ENCODE measurements at places on chromosomes 3 and 15.

DNA sequence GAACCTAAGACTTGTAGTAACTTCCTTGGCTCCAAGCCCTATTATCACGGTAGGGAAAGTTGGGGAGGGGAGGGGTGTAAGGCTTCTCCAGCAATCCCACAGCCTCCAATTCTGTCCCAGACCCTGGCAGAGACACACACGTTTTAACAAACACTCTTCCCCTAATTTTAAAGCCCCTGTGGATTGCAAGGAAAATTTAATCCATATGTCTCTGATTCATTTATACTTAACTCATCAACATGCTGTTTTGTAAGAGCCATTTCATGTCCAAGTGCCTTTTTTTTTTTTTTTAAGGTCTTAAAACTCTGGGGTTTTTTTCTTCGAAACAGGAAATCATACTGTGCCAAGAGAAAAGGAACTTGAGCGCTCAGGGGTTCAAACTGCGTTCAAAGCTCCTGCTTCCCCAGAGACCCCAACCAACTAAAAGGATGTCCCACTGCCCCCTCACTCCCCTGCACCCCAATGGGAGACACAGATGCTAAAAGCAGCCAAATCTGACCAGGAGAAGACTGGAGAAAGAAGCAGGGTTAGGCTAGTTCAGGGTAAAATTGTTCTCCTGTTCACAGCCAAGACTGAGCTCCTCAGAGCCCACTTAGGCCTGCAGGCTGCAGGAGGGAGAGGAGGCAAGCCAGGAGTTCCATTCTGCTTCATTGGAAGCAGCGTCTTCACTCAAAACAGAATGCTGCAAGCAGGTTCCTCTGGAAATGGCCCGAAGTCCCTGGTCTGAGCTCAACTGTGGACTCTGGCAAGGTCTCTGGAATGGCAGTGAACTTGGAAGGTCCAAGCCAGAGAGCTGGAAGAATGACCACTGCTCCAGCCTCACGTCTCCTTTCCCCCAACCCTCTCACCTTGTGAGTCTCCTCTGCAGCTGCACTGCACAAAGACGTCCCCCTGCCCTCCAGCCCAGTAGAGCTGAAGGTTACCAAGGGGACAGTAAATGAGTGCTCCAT lies 172.5 kb downstream of the NTRK3 start:
- DNase-seq, result peak; percentile 64

DNA sequence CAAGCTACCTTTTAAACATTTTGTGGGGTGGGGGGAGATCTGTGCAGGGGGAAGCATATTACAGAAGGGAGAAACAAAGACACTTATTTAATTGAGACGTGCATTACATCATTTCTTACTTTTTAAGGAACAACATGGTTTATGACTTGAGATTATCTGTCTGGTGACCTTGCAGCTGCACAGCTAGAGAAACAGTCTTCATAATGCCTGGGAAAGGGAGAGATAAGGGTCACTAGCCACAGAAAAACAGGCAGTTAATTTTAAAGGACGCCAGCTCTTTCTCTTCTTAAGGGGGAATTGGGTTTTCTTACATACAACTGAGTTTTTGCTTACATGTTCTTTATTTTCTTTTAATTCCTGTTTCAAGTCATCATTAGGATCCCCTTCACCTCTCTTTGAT lies 147.9 kb downstream of the SST start:
- no peak for DNase-seq

DNA sequence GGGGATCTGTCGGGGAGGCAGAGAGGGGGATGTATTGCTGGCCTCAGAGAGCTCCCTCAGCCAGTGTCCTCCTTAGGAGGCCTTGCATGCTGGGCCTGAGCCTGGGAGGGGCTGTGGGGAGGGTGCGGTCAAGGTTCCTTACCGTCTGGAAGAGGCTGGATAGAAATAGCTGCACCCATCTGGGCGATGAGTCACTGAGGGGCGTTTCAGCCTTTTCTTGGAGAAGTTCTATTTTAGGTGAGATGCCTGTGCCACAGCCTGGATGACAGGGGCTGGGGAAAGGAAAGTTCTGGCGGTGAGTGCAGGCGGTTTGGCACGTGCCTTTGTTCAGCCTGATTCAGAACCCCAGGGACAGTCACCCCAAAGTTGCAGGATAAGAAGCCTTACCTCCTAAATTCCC lies 35.7 kb upstream of the APEH start:
- DNase-seq, result no peak

DNA sequence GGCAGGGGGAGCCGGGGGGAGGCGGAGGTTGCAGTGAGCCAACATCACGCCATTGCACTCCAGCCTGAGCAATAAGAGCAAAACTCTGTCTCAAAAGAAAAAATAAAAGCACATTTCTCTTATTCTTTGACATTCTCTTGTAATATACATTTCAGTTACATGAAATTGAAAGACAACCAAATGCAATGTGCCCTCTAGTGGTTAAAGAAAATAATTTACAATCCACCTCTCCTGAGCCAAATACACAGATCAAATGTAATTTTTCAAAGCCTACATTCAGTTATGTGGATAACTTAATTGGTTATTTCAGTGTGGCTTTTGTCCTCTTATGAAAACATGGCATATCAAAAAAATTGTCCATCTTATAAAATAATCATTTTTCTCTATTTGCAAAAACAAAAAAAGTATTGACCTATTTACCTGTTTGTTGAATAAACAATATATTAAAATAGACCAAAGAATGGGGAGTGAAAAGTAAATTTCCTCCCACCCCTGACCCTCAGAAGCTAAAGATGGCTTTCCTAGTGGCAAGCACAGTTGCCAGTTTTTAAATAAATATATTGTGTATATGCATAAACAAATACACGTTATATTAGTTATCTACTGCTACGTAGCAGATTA lies 14.2 kb upstream of the U2SURP start:
- DNase-seq, result peak; percentile 50

GRCh38 chr3:81395739-81396513 lies 365.5 kb downstream of the GBE1 start:
- DNase-seq, result no peak

Data from kidney (tissue), 22 donors.